ENCODE measurements at places on chromosomes 11 and 22.

DNA sequence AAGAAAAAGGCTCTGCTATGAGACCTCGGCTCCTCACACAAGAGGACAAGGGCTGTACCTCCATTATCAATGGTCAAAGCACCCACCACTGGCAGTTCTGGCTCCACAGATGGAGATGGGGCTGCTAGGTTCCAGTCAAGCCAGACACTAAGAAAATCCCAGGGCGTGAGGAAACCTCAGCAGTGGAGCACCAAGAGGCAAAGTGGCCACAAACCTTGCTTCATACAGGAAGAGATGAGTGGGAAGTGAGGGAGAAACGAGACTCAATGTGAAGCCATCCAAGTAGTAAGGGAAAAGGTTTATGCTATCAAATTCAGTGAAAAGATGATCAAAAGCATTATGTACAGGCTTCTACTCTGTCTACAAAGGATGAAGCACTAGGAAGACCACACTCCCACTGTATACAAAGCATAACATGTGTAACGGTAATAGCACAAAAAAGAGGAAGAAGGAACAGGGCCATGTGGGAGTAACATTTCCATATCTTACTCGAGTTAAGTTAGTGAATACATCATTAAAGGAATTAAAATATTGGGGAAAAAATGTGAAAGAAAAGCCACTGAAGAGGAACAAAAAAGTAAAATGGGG is 27.0 kb downstream of the POLDIP3 start:
- no peak for DNase-seq

GRCh38 chr11:110891411-110891810 is 179.2 kb upstream of the ARHGAP20 start:
- no peak for DNase-seq

DNA sequence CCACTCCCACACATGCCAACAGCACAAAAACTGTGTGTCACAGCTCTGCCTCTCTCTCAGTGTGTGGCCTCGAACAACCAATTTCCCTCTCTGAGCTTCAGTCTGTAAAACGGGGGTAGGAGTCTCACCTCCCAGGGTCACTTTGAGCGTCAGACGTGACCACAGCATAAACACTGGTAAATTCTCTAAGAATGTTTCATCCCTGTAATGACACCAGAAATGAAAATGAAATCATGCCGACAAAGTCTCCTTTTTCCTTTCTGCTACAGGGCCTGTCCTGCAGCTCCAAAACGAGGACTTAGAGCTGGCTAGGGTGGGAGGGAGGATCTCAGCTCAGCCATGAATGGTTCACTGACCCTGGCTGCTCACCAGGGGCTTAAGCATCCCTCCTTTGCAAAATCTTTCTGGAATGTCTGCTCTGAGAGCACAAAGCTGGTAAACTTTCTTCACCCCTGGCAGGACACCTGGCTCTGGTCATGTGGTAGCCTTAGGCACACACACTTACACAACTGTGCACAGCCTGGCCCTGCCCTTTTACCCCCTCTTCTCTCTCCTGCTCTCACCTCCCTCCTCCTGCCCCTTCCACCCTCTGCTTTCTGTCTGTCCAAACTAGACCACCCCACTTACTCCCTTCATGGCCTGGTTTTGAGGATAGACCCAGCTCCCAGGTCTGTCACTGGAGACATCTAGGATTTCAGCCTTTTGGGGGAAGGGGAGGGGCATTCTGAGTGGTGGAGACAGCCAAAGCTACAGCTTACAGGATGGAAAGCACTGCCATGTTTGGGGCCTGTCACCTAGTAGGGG is 12.3 kb upstream of the TSKU start:
- DNase-seq: no peak

DNA sequence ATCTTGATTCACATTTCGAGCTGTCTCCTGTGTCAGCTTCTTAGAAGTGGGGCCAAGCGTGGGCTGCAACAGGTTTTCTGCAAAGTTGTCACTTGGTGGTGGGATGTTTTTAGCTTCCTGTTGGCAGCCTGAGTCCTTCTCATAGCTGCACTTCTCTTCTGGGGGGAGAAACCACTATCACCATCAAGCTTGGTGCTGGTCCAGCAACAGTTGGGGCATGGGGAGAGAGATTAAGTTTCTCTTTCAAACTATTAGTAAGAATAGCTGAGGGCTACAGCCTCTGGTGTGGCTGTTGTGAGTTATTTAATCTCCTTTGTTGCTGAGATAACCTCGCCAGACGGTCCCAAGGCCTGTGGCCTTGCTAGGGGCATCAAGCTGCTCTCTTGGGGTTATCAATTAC is 123.3 kb upstream of the CRYBB3 start:
- DNase-seq: no peak

GRCh38 chr11:125886997-125887372 is 483 bp upstream of the HYLS1 start:
- no peak for DNase-seq

- DNase-seq: no peak
These were observed 833 bp downstream of the NHERF4 start for GRCh38 chr11:119185981-119186634.

- no peak for DNase-seq
These were observed at the start of gene PITPNM1 for GRCh38 chr11:67504950-67505581. Gene PITPNM1 (minus strand): TSS chr11:67505363. CDS start chr11:67504180, 1,183 bp downstream.

- DNase-seq: no peak
These were observed 333.7 kb downstream of the FAT3 start for GRCh38 chr11:92558323-92558722.

- DNase-seq: no peak
These were observed 5.7 kb upstream of the SCGB1A1 start for GRCh38 chr11:62413060-62413696.

- no peak for DNase-seq
These were observed 21.4 kb downstream of the UQCR10 start for GRCh38 chr22:29788339-29789279.

DNA sequence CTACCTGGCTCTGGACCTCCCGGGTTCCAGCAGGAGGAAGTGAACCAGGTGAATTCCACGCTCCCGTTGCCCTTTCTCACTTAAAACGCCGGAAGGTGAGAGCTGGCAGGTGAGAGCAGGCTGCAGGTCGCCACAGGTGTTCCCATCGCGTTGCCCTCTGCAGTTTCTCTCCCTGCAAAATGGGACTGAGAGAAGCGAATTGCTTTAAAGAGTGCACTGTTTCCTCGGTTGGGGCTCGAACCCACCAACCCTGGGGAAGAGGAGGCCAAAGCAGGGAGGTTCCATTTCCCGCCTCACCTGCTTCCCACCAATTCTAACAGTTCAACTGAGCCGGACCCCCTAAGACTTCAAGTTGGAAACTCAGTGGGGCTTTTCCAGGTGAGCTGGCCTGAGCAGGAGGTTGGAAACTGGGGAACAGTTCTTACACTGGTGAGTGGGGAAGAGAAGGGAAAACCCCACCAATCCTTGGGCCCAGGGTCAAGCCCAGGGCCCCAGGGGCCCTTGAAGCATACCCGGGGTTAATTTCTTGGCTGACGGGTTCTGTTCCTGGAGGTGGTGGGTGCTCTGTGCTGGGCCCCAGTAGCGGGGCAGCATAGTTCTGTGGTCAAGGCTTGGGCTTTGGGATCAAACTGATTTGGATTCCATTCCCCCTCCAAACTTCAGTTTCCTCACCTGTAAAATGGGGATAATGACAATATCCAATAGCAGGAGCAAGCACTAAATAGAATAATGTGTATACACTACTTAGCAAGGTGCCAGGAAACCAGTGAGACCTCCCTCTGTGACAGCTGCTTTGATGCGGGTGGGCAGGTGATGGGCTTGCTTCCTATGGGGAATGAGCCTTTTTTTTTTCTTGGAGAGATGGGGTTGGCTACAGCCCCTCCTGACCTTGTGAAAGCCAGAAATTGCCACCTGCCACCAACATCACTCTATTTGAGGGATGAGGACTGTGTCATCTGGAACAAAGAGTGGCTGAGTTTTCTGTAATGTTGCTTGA is 788 bp downstream of the CD82 start:
- no peak for DNase-seq

DNA sequence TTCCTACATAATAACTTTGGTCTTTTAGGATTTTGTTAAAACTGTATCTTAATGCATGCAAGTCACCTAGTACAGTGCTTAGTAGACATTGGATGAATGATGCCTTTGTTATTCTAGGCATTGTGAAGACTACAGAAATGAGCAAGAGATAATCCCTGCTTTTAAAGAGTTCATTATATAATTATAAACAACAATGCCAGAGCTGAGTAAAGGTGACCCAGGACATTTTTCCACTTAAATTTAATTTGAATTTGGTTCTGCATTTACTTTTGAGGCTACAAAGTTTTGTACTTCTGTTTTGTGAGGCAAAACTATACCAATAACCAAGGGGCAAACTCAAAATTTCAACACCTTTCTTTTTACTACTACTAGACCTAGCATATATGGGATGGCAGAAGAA is 182.0 kb upstream of the SESN3 start:
- no peak for DNase-seq

- no peak for DNase-seq
These were observed 26.5 kb upstream of the KRTAP5-7 start for GRCh38 chr11:71500601-71501021.

DNA sequence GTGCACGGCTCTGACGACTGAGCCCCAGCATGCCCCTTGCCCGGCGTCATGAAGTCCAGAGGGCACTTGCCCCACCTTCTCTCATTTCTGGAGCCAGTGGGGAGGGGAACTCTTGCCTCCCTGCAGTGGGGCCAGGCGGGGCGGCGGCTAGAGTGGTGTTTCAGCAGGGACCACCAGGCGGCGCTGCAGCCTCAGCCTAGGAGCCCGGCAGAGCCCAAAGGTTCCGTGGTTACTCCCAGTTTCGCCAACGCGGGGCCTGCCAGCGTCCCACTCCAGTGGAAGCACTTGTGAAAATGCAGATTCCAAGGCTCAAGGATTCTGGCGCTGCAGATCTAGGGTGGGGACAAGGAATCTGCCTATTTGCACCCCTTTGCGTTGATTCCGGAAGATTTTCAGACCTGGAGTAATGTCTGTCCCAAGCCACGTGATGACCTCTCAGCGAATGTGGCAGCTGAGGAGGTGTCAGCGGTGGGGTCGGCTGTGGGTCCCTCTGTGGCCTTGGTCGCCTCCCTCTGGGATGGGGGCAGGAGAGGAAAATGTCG is 55.7 kb downstream of the CD82 start:
- DNase-seq: no peak

- no peak for DNase-seq
These were observed at the start of gene BIK for GRCh38 chr22:43110444-43110926. Gene BIK (plus strand): TSS chr22:43110750. CDS start chr22:43124023, 13,273 bp downstream.

- no peak for DNase-seq
These were observed 117.2 kb downstream of the MICAL3 start for GRCh38 chr22:17906978-17907747.

DNA sequence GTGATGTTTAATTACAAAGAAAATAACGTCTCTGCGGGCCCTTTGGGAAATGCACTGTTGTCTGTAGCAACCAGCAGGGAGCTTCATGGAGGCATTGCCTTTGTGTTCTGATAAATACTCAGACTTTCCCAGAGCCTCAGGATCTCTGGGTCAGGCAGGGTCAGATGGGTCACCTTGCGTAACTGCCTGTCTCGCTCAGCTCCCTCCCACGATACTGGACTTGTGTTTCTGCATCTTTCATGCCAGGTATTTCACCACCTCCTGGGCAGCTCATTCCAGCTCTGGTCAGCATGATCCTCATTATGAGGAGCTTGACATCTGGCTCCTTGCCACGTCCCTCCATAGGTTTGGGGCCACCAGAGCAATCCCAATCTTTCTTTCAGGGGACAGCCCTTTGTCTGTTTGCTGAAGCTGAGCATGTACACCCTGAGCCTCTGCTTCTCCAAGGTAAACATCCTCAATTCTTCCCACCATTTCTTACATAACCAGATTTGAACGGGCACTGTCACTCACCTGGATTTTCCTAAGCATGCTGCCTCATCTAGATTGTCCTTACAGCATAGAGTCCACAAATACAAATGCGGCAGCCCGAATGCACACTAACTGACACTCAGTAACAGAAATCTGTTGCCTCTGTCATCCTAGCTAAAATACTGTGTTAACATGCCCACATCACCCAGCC is 162.3 kb downstream of the LARGE1 start:
- DNase-seq: no peak

GRCh38 chr11:69167916-69168691 is 12.4 kb downstream of the SMIM38 start:
- no peak for DNase-seq

Measured in cortex of kidney (tissue), 1 donor.